ENCODE measurements at places on chromosomes 2 and 18. TPM values are rescaled to one million over a fixed set of nuclear protein-coding genes. Genes with fewer than 3 reads are reported as not detected.

The FLACC1 gene
- total RNA-seq, result 0.74 TPM

The ANKRD62 gene
- not detected for total RNA-seq

The COA5 gene
- 39.7 TPM for total RNA-seq

The NLRC4 gene
- total RNA-seq, result not detected

The RAB27B gene
- 30.2 TPM for total RNA-seq

The SERPINB12 gene
- not detected for total RNA-seq

The ZBTB7C gene
- total RNA-seq, result under 0.01 TPM

The SCYGR4 gene
- not detected for total RNA-seq

The CYP27A1 gene
- 17.1 TPM for total RNA-seq

The SMYD1 gene
- total RNA-seq, result not detected

The PRKD3 gene
- total RNA-seq, result 47.9 TPM

The TMEM182 gene
- total RNA-seq, result 1.6 TPM

The VWA3B gene
- 0.09 TPM for total RNA-seq

The SGO2 gene
- 2.1 TPM for total RNA-seq

The SERPINB13 gene
- total RNA-seq, result not detected

The VIT gene
- total RNA-seq, result 2.0 TPM

The ANO7 gene
- total RNA-seq, result 0.83 TPM

The BCL11A gene
- 0.14 TPM for total RNA-seq

The C1QL2 gene
- not detected for total RNA-seq
